ENCODE measurements at places on chromosomes 1 and 21. TPM values are rescaled to one million over a fixed set of nuclear protein-coding genes. Genes with fewer than 3 reads are reported as not detected.

GRCh38 chr1:234292548-234292947, 80.7 kb upstream of the COA6 start:
- no peak for DNase-seq

DNA sequence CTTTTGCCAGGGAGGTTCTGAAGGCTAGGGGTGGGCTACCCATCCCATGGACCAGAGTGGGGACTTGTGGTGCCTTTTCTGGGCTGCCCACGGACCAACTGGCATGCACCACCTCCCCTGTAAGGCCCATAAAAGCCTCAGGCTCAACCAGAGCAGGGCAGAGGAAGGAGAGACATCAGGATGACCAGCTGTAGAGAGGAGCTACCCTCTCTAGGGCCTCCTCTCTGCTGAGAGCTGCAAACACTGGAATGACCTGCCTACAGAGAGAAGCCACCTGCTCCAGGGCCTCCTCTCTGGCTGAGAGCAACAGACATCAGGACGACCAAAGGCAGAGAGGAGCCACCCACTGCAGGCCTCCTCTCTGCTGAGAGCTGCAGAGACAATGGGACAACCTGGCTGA, 140.9 kb downstream of the EIF4G3 start:
- no peak for DNase-seq

- no peak for DNase-seq
These were observed 27.4 kb downstream of the LAMB3 start for GRCh38 chr1:209624558-209625549.

DNA sequence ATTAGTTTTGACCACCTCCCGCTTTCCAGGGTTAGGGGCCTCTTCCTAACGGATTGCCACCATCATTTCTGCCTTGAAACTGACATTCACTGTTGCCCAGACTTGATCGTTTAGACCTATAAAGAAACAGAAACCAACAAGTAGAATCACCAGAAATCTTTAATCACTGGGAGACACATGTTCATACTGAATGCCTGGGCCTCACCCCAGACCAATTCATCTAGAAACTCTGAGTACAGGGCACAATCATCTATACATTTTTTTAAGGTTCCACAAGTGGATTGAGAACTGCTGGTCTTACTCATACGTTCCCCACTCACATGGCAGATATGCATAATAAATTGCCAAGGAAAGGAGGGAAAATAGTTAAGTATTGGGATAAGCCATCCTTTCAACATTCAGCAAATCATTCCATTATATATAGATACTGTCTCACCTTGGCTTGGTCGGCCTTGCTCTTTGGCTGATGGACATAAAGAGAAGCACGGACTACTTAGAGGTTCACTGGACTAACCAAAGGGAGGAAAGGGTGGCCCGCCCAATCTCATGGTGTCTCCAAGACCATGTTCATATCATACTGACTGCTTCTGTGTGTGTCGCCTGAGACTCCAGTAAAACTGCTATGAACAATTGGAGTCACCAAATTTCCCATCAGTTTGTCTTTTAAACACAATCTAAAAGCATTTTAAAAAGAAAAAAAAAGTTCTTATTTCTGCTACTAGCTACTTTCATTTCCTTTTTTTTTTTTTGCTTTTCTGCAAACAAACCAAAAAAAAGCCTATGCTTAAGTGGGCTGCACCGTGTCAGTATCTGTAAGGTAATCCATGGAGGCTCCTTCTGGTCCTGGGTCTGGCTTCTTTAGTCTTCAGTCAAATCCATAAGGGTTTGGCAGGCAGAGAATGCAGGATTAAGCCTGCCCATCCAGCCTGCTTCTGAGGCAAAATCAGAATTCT, 9.4 kb upstream of the TARBP1 start:
- no peak for DNase-seq

- no peak for DNase-seq
These were observed 6.9 kb upstream of the SYT14 start for GRCh38 chr1:209931141-209931540.

- no peak for DNase-seq
These were observed 56.4 kb downstream of the ETS2 start for GRCh38 chr21:38861989-38862683.

DNA sequence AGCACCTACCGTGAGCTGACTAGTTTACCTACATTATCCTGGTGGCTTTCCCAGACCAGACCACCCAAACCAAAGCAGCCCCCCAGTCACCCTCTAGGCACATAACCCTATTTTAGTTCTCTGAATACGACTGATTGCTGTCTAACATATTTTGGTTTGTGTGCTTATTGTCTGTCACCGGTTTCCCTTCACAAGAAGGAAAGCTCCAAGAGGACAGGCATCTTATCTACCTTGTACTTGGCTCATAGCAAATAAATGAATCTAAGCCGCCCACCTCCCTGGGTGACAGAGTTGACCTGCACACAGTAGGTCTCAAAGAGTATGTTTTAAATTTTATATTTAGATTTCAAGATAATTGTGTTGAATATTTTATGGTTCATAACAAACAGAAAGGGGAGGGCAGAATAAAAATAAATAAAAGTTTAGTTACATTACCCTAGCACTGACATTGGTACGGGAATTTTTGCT, 904 bp upstream of the PRDX6 start:
- DNase-seq, result no peak

DNA sequence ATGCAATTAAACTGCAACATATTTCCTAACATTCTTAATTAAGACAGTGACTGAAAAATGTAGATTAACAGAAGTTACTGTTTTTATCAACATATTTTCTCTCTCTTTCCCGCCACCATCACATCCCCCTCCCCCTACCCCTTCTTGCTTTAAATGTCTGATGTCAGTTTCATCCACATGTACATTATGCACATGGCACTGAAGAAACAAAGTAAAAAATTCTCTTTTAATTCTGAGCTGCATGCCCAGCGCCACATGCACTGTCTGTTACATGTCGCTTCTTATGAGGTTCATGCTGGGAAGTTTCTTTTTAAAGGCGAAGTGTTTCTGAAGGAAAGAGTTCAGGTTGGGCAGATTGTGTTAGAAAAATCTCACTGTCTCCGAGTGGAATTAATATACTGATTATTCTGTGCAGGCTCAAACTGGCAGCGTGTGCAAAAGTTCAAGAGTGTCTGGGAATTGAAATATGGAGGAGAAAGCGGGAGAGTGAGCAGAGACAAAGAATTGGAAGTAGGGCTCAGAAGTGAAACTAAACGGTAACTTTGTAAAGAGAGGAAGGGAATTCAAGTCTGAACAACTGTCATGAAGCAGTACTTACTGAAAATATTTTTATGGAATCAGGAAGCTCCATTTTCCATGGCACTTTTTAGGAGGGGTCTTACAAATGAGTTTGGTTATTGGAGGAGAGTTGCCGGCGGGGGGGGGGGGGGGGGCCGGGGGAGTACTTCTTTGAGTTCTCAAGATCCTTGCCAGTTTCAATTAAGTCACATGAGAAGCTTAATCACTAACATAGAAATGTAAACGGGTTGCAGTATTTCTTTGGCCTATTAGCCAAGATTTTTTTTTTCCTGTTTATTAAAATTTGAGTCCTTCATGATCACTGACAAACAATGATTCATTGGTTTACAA, 217.6 kb downstream of the SDCCAG8 start:
- DNase-seq, result no peak

- DNase-seq, result no peak
These were observed 108.6 kb downstream of the OLFML2B start for GRCh38 chr1:161915051-161915503.

DNA sequence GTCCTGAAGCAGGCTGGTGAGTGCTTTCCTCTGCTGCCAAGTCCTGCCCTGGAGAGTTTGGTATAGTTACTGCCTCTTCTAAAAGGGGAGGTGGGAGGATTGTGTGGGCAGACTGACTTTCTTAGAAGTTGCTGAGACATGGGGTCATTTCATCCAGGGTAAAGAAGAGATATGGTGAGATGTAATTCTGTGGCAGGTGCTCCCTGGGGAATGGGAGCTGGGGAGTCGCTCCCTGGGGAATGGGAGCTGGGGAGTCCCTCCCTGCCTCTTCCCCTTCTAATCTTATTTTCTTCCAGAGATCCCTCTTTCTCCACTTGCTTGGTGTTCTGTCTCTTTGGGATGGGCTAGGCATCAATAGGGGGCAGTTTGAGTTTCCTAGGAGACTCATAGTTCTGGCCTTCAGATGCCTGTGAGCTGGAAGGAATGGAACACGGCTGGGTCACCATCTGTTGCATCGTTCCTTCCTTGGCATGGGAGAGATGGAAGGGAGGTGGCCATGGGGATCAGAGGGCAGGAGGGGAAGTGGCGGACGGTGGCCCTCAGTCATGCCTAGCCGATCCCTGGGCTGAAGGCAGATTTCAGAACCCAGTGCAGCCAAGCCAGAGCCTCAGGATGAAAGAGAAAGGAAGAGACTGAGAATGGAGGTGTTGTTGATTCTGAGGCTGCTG, 59.0 kb downstream of the NFASC start:
- no peak for DNase-seq

- no peak for DNase-seq
These were observed 425.8 kb downstream of the DSCAM start for GRCh38 chr21:40421121-40421520.

DNA sequence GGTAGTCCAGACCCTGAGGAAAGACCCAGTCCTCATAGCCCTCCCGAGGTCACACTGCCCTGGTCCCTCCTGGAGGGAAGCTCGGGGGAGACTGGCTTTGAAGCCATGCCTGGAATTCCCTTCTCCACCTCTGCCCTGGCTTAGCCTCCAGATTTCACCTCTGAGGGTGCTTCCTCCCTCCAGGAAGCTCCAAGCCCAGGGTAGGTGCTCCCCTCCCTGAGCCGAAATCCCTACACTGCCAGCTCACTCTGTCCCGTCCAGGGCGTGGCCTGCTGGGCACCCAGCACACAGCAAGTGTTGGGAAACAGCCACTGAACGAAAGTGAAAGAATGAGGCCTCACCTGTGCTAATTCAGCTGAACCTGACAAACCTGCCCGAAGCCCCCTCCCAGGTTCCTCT, 6.0 kb upstream of the TNFRSF25 start:
- DNase-seq, result no peak

DNA sequence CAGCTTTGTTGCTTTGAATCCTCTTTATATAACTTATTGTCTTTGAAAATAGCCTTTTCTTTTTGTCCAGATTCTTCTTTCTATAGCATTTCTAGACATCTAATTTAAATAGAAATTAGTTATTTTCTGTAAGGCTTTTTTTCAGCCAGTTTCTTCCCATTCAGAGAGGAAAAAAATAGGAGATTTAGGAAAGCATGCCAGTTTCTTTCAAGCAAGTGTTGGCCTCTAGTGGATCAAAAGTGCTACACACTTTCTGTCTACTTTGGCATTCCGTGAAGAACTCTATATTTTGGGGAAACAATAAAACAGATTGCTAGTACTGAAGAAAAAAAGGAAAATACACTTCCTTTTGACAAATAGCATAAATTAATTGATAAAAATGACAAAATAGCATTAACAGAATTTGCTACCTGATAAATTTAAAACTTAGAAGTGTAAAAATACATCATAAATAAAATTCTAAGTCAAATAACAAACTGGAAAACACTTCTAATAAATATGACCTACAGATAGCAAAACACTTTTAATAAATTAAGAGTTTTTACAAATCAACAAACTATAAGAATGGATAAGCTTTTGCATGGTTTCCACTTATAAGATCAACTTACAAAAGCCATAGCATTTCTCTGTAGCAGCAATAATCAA, 13.1 kb upstream of the EXO1 start:
- no peak for DNase-seq

GRCh38 chr1:208127792-208128529, 116.2 kb downstream of the PLXNA2 start:
- no peak for DNase-seq

DNA sequence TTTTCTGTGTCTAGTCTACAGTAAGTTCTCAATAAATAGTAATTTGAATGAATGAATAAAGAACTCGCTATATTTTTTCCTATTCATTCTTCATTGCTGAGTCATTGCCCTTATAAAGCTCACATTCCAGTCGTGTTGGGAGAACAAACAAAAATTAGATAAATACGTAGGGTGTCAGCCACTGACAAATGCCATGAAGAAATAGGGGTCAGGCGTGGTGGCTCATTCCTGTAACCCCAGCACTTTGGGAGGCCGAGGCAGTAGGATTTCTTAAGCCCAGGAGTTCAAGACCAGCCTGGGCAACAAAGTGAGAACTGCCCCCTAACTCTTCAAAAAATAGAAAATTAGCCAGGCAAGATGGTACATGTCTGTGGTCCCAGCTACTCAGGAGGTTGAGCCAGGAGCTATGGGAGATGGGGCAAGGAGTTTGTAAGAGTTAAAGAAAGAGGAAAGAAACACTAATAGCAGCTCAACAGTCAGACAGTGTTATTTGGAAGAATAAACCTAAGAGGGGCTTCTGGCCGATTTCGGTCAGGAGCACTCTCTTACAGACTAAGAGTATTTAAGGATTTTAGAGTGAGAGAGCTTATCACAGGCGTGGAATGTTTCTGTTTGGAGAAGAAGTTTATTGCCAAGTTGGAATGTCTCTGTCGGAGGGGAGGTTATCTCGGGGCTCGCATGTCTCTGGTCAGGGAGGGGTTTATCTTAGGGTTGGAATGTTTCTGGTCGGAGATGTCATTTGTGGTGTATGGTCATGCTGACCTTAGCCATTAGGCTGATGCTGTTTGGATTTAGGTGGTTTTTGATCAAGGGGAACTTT, 1.8 kb upstream of the CHML start:
- DNase-seq, result no peak

DNA sequence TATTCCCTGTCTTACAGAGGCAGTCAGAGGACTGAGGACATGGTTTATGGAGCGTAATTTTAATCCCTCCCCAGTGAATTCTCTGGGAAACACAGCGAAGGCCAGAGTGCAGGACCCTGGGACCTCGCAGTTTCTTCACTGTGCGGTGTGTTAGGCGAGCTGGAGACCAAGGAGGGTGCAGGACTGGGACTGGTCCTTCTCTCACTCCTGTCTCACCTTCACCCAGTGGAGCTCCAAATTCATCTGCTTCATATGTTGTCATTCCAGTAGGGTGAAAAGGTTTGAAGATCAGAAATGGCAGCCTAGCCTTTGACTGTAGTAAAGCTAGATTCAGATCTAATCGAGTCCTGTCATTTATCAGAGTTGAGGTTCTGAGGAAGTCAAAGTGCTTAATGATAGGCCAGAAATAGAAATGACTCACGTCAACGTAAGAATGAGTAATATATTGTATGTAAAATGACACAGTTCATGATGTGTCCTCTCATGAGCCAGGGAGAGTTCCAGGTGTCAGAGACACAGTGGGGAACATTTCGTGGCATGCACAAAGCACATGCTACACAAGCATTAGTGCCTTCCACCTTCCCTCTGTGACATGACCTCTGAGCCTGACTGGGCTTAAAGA, 647.5 kb downstream of the SMYD3 start:
- DNase-seq, result no peak

- DNase-seq, result no peak
These were observed 44.4 kb downstream of the TM2D1 start for GRCh38 chr1:61680500-61680899.

The OR10Z1 gene
- not detected for total RNA-seq

The DBT gene
- total RNA-seq, result 11.4 TPM

The MYOC gene
- total RNA-seq, result not detected

The AIM2 gene
- 5.3 TPM for total RNA-seq

The FCRL5 gene
- not detected for total RNA-seq

The OR2G6 gene
- total RNA-seq, result not detected

The NUP210L gene
- 0.10 TPM for total RNA-seq

The GNG5 gene
- 101 TPM for total RNA-seq

Measured in glutamatergic neuron (in vitro differentiated cells).